ENCODE measurements at places on chromosomes 13 and 19. TPM values are rescaled to one million over a fixed set of nuclear protein-coding genes. Genes with fewer than 3 reads are reported as not detected.

DNA sequence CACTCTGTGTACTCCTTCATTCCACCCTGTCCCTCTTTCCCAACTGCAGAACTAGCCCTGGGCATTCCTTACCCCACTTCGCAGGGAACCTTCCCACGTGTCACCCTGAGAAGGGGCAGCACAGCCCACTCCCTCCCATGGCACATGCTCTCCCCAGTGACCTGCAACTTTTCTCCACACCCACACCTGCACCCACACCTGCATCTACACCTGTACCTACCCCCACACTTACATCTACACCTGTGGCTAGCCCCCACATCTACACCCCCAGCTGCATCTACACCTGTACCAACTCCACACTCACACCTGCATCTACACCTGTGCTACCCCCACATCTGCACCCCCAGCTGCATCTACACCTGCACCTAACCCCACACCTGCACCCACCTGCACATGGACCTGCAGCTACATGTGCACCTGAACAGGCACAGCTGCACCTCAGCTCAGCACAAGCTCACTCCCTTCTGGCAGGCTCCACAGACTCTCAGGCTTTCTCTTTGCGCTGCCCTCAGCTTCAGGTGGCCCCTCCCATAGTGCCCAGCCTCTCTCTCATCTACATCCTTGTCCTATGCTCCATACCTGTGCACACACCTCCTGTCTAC lies 234.1 kb downstream of the TUBA3C start:
- DNase-seq = no peak

CALR3 gene
- total RNA-seq = not detected

DNA sequence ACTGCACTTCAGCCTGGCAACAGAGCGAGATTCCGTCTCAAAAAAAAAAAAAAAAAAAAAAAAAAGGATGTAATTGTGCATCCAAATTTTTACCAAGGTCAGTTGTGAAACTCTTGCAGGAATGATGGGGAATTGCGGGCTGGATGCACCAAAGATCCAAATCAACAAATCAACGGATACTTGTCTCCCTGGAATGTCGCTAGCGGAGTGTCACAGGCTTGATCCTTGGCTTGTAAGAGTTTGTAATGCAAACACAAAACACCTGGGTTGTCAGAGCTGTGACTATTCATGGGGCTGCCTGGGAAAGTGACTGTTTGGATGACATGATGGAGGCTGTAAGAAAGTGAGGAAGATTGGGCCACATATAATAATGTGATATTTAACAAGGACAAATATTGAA lies 4.2 kb downstream of the KANK3 start:
- no peak for DNase-seq

TMEM150B gene
- total RNA-seq = not detected

DNA sequence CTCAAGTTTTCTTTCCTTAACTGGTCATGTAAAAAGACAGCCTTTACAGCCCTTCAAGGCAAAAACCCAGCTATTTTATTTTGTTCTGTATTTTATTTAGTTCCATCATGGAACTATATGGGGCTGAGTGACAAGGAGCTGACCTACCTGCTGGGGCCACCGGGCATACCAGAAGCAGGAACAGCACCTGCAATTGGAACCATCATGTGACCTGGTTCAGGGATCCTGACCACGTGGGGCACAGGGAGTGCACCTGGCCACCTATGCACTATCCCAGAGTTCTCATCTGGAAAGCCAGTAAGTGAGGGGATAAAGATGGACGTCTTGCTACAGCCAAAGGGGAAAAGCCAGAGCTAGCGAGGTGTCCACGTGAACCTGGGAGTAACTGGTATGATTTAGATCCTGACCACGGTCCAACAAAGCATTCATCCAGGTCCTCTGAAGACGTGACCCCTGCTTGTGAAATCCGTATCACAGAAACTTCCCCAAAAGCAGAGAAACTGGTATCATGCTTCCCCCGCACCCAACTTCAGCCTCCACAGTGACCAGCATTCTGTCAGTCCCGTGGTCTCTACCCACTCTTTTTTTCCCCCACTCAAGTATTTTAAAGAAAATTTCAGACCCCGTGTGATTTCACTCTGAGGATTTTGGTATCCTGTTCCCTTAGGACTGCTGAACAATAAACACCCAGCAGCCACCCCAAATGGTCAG lies 40.5 kb upstream of the SLC15A1 start:
- no peak for DNase-seq

GRCh38 chr13:42272115-42272803 lies at the start of gene AKAP11:
Gene AKAP11 (plus strand): TSS chr13:42272152. CDS start chr13:42286349, 14,197 bp downstream.
- DNase-seq = peak; percentile 59

GRCh38 chr19:18168673-18169381 lies 4.8 kb upstream of the IFI30 start:
- DNase-seq = no peak

- DNase-seq = no peak
These were observed 42.3 kb downstream of the ZNF611 start for GRCh38 chr19:52692431-52693008.

DNA sequence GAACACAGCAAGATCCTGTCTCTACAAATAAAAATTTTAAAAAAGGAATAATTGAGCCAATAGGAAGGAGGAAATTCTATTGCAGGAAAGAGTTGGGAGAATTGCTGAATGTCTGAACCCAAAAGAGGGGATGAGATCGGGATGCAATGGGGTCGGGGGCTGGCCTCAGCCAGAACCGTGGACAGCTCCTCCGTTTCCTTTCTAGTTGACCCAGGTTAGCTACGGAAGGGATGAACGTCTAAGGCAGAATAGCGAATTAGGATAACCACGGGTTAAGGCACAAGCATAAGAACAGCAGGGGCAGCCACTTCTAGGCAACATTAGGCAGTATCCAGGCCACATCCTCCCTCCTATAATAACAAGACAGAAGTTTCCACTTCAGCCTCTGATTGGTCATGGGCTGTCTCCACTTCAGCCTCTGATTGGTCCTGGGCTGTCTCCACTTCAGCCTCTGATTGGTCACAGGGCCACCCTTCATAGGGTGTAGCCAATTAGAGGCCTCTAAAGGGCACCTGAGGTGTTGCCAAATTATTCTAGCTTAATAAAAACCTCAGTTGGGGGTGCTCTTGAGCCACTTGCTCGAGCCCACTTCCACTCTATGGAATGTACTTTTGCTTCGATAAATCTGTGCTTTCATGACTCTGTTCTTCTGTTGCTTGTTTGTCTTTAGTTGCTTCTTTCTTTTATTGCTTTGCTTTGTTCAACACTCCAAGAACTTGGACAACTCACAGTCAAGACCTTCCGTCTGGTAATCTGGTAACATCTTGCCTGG lies 24.9 kb upstream of the TPM4 start:
- peak; percentile 61 for DNase-seq

CRX gene
- not detected for total RNA-seq

GRCh38 chr13:83117046-83117445 lies 765.2 kb downstream of the SLITRK1 start:
- DNase-seq = no peak

DNA sequence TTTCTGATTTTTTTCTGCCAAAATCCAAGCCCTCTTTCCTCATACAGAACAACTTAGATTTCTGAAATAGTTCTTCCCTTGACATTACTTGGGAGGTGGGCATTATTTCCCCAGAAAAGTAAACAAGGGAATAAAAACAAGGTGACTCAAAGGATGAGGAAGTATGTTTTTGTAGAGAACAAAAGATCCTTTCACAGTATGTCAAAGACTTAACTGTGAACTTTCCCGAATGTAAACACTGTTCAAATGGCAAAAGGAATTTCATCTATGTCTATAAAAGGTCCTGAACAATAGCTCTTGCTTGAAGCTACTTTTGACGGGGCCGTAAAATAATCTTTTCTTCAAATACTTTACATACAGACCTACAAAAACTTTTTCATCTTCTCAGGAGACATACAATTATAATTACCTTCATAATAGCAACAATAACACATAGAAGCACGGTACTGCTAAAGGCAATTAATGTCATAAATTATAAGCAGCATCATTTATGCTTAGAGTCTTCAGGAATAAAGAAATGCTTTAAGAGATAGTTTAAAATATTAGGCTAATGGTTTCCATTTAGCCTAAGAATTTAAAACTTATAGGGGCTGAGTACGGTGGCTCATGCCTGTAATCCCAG lies 191.1 kb downstream of the RGCC start:
- DNase-seq = no peak

ZSWIM9 gene
- total RNA-seq = 7.4 TPM

THSD1 gene
- 0.26 TPM for total RNA-seq

GRCh38 chr13:94263038-94263437 lies 216.4 kb downstream of the DCT start:
- DNase-seq = no peak

XRCC1 gene
- total RNA-seq = 37.0 TPM

APLP1 gene
- 0.86 TPM for total RNA-seq

KCNJ14 gene
- 2.0 TPM for total RNA-seq

Data from CD8-positive, alpha-beta memory T cell (primary cell).